ENCODE measurements at places on chromosomes 12 and 14. TPM values are rescaled to one million over a fixed set of nuclear protein-coding genes. Genes with fewer than 3 reads are reported as not detected.

The LALBA gene
- not detected for total RNA-seq

The HCAR2 gene
- total RNA-seq, result 0.78 TPM

The STON2 gene
- total RNA-seq, result 0.65 TPM

The PMCH gene
- total RNA-seq, result not detected

The AQP6 gene
- total RNA-seq, result not detected

The KLRC2 gene
- total RNA-seq, result 1.4 TPM

Measured in A549 treated with CpdA at 1 μM for 4 hours (cell line).